ENCODE measurements at places on chromosomes 13 and 19.

- no peak for DNase-seq
Measured at GRCh38 chr13:20894245-20894644, 8.3 kb downstream of the XPO4 start.

DNA sequence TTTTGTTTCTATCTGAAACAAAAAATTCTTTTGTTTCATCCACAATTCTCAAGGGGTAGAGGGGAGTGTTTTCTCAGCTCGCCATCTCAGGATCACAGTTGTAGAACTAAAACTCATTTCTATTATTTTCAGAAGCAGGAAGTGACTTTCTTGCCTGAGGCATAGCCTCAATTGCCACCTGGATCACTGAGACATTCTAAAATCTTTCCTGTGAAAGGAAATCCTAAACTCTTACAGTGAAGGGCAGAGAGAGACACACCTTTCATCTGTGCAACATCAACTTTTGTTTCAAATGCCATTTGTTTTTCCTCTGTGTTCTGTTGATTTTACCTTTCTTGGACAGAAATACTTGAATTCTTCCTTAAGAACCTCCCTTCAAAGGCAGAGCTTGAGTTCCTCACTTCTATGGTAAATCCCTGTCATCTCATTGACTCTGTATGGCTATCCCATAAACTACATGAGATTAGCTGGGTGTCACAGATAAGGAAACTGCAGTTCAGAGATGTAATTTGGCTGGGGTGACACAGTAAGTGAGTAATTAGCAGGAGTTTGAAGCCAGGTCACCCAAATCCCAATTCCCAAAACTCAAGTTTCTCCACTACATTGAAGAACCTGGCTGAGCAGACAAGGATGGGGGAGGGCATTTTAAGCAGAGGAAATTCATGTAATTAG is 224.4 kb upstream of the HTR2A start:
- DNase-seq, result no peak

DNA sequence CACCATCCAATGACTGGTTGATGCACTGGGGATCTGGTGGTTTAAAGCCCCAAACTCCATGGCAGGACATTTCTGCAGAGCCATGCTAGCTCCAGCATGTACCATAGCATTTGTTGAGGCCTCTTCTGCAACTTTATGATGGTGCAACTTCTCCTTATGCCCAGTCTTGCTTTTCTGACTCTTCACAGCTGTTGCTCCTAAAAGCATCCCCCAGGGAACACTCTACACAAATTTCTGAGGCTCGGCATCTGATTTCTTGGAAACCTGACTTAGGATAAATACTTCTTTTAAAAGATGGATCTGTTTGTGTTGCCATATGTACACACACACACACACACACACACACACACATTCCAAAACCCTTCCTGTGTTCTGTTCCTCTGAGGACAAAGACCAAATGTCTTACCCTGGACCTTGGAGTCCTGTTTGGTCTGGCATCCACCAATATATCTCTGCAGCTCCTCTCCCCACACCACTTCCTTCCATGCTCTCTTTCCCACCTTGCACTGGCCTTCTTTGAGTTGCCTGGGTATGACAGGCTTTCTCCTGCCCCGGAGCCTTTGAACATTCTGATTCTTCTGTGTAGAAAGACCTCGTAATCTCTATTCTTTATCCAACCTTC is 388.5 kb upstream of the ZNF507 start:
- DNase-seq, result no peak

DNA sequence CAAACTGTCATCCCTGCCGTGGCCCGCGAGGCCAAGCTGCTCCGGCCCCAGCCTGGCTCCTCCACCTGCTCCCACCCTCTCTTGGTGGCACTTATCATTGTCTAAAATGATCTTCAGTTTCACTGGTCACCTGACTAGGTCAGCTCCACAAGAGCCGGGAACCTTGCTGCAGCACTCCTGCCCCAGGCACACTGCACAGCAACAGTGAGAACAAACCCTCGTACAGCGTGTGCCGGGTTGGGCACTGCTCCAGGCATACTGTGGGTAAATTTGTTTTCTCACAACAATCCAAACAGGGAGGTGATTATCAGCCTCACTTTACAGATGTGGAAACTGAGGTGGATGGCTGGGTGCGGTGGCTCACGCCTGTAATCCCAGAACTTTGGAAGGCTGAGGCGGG is 8.9 kb downstream of the DEDD2 start:
- DNase-seq, result no peak

- no peak for DNase-seq
Measured at GRCh38 chr13:110989331-110989730, 74.5 kb upstream of the ANKRD10 start.

DNA sequence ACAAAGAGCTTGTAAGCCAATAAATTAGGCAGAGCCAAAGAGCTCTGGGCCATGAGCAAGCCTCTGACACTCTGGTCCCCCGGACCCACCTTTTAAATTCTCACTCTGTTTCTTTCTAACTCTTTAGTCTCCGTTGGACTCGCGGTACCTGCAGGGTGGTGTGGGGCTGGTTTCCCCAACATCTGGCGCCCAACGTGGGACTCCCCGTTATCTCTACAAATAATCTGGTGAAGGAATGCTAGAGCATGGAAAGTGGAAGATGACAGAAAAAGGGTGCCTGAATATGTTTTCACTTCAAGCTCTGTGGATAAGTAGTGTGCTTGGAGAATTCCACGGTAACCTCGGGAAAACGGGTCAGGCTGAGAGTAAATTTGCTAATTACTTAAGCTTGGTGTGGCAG is 36.5 kb upstream of the CYP2B6 start:
- no peak for DNase-seq

DNA sequence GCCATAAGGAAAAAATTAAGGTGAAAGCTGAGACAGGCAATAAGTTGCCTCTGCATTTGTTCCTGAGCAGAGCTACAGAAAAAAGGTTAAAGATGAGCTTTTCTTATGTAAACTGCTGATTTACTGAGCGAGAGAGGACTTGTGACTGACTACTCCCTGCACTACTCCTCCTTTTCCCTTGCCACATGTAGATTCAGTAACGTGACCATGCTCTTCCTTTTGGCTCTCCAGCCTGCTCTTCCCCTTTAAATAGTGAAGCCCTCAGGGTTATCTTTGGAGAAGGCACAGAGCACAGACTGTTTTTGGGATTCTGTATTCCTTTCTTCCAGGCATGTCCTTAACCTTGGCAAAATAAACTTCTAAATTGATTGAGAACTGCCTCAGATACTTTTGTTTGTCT is 630.2 kb downstream of the UQCRFS1 start:
- DNase-seq, result no peak

DNA sequence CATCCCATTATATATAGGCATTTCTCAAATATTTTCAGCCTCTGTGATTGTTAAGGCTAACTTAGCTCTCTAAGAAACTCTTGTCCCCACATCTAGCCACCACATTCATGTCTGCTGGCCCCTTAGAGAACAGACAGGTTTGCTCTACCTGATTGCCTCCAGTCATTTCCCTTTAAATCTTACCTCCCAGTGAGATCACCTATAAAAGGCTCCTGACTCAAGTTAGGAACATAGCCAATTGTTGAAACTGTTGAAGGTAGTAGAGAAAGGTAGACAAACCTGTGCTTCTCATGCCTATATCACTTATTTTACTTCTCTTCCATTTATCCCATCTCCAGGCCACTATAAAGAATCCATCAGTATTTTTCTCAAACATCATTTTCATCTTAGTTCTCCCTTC is 771.4 kb downstream of the DIAPH3 start:
- DNase-seq, result no peak
